ENCODE measurements at places on chromosomes 2 and 18. TPM values are rescaled to one million over a fixed set of nuclear protein-coding genes. Genes with fewer than 3 reads are reported as not detected.

DNA sequence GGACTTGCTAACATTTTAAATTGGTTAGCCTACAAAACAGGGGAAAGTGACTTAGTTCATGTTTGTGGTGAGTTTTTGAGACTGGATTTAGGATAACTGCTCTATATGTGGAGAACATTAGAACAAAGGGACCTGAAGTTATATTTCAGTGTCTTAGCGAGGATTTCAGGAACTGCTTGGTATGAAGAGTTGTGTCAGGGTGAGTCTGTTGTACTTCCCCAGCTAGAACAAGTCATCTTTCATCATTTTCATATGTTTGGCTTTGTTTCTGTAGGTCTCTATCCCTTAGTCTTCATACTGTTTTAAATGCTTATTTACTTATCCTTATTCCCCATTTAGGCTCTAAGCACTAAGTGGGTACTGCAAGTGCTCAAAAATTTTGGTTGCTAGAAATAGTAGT is 41.9 kb downstream of the KCMF1 start:
- H3K4me3 ChIP-seq: no peak overlapping the region
- peak overlapping the region; percentile 49 for H3K27ac ChIP-seq
- no peak for DNase-seq
- no peaks in the 10 kb centered on the region for H3K27me3 ChIP-seq

DNA sequence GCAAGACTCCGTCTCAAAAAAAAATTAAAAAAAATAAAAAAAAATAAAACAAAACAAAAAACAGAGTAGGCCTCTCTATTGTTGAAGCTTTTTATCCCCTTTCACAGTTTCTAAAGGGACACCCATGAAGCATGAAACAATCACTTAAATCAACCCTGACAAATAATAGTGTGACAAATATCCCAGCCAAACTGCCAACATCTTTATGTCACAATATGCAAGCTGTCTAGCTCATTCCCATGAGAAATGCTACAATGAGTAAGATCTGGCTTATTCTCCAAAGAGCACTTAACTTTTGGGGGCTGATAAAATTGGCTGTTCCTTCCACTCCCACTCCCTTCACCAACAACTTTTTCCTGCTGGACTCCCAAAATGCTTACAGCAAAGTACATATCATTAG is 21.7 kb upstream of the ABCA12 start:
- no peak overlapping the region for H3K27ac ChIP-seq
- H3K36me3 ChIP-seq: no peaks in the 10 kb centered on the region
- H3K27me3 ChIP-seq: no peaks in the 10 kb centered on the region
- no peaks in the 10 kb centered on the region for H3K4me1 ChIP-seq
- no peak overlapping the region for H3K4me3 ChIP-seq

DNA sequence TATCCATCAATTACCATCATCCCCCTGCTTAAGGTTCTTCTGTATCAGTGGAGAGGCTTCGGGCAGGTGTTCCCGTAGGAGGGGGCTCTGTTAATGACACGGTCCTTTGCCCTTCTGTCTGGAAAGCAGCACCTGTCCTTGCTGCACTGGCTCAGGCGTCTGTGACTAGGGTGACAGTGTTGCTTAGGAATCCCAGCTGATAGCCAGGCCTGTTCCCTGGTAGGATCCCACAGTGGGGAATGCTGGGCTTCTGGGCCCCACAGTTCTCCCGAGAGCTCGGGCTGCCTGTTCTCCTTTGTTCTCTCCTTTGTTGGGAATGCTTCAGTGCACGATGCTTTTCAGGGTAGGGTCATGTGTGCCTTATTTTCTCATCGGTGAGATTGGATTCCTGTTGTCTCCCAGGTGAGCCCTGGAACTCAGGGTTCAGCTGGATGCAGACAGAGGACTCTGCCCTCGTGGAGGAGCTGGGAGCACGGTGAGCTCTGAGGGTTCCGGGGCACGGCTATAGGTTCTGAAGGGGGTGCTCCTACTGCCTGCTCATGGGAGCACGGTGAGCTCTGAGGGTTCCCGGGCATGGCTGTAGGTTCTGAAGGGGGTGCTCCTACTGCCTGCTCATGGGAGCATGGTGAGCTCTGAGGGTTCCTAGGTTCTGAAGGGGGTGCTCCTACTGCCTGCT is 9.6 kb downstream of the SNTG2 start:
- H3K27ac ChIP-seq: no peak overlapping the region
- no peak overlapping the region for H3K4me3 ChIP-seq
- H3K36me3 ChIP-seq: no peaks in the 10 kb centered on the region
- no peak for DNase-seq
- no peaks in the 10 kb centered on the region for H3K4me1 ChIP-seq

GRCh38 chr18:12310762-12311161 is 2.7 kb downstream of the TUBB6 start:
- H3K4me3 ChIP-seq: no peak overlapping the region
- H3K4me1 ChIP-seq: peaks cover 19% of the 10 kb centered on the region
- H3K27me3 ChIP-seq: peaks cover 25% of the 10 kb centered on the region
- H3K27ac ChIP-seq: no peak overlapping the region
- H3K36me3 ChIP-seq: peaks cover 27% of the 10 kb centered on the region

DNA sequence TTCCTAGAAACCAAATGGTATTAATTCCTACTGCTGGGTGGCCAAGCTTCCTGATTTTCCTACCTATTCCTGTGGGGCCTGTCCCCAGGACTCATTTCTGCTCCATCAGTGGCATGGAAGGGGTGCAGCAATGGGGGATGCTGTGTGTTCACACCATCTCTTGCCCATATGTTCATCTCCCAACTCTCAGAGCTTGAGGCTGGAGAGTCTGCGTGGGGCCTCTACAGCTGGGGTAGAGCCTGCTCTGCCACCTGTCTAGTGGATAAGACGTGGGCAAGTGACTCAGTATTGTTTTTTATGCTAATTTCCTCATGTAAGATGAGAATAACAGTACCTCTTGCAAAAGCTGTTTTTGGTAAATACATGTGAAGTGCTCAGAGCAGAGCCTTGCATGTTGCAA is 149.8 kb downstream of the ACTR3 start:
- H3K4me1 ChIP-seq: no peaks in the 10 kb centered on the region
- H3K36me3 ChIP-seq: no peaks in the 10 kb centered on the region
- no peak overlapping the region for H3K4me3 ChIP-seq
- peaks cover 13% of the 10 kb centered on the region for H3K27me3 ChIP-seq
- DNase-seq: no peak

DNA sequence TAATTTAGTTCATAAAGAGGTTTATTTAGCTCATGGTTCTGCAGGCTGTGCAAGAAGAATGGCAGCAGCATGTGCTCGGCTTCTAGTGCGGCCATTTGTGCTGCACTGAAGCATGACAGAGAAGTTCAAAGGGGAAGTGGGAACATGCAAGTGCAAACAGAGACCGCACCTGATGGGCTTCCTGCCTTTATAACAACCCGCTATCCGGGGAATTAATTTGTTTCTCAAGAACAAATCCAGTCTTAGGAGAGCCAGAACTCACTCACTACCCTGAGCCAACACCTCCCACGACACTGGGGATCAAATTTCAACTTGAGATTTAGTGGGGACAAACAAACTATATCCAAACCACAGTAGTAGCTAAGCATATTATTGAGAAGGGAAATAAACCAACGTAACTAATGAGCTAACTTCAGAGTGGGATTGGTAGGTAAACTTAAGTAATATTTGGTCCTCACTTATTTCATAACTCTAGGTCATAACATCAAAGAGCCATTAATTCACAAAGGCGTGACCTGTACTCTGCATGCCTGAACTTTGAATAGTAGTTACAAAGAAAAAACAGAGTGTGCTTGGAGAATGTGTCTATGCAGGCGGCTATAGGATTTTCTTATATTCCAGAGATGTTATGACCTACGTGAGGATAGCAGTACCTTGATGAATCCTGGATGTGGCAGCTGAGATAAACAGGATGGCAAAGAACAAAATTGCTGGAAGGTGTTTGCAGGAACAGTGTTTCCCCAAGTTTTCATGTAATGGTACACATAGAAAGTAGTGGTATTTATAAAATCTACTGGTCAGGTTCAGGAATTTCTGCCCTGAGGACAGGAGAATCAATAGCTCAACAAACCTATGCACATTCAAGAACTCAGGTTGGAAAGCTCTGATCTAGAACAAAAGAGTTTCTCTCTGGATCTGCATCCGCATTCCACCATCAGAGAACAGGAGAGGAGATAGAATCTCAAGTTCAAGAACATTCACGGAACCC is 845.9 kb upstream of the ID2 start:
- H3K36me3 ChIP-seq: peaks cover 4% of the 10 kb centered on the region
- peaks cover 3% of the 10 kb centered on the region for H3K27me3 ChIP-seq
- no peak overlapping the region for H3K27ac ChIP-seq
- no peak for DNase-seq

DNA sequence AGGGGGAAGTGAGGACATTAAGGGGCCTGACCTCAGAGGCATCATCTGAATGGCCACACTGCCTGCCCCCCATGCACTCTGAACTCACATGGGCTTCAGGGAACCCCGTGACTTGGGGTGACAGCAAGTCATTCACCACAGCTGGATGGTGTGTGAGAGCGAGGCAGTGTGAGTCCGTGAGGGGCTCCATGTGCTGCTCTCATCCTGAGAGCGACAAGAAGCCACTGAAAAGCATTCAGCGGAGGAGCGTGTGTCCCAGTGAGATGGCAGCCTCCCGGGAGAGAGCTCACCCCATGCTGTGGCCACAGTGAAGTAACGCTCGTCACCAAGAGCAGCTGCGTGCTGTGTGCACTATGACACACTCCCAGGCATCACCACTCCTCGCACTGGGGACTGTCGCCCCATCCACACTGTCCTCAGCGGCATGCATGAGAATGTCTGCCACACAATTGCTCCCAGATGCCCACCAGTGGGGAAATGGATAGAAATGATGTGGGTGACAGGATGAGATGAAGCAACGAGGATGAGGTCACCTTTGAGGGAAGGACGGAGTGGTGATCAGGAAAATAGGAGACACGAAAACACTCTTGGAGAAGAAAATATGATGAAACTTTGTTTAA is 213.0 kb upstream of the RAB6C start:
- no peak overlapping the region for H3K27ac ChIP-seq
- DNase-seq: no peak
- H3K4me3 ChIP-seq: no peak overlapping the region
- no peaks in the 10 kb centered on the region for H3K36me3 ChIP-seq

- no peak for DNase-seq
- peak overlapping the region; percentile 73 for H3K27ac ChIP-seq
- H3K36me3 ChIP-seq: no peaks in the 10 kb centered on the region
- peaks cover 28% of the 10 kb centered on the region for H3K4me1 ChIP-seq
- peak overlapping the region; percentile 82 for H3K4me3 ChIP-seq
These were observed 1.3 kb upstream of the ZNF516 start for GRCh38 chr18:76496194-76496890.

DNA sequence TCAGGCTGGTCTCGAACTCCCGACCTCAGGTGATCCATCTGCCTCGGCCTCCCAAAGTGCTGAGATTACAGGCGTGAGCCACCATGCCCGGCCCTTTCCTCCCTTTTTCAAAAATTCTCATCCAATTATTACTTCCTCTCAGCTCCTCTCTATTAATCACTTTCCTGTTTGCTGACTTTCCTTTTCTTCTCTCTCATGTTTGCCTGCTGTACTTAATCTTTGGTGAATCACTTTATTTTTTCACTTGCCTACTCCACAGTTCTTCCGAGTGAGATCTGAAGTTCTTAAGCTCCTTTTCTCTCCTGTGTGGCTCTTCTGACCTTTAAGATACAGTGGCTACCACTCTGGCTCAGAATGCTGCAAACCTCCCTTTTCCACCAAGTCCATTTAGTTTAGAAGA is 126.3 kb upstream of the SERTAD2 start:
- no peak overlapping the region for H3K27ac ChIP-seq
- H3K4me3 ChIP-seq: no peak overlapping the region
- DNase-seq: no peak
- H3K4me1 ChIP-seq: no peaks in the 10 kb centered on the region
- peaks cover 2% of the 10 kb centered on the region for H3K36me3 ChIP-seq

- H3K36me3 ChIP-seq: no peaks in the 10 kb centered on the region
- H3K4me1 ChIP-seq: no peaks in the 10 kb centered on the region
- no peaks in the 10 kb centered on the region for H3K27me3 ChIP-seq
These were observed 172.7 kb upstream of the SMAD7 start for GRCh38 chr18:49123431-49123830.

- DNase-seq: no peak
- no peak overlapping the region for H3K4me3 ChIP-seq
- peaks cover 1% of the 10 kb centered on the region for H3K36me3 ChIP-seq
- peaks cover 8% of the 10 kb centered on the region for H3K27me3 ChIP-seq
These were observed 42.3 kb downstream of the SERPINB7 start for GRCh38 chr18:63817441-63818051.

DNA sequence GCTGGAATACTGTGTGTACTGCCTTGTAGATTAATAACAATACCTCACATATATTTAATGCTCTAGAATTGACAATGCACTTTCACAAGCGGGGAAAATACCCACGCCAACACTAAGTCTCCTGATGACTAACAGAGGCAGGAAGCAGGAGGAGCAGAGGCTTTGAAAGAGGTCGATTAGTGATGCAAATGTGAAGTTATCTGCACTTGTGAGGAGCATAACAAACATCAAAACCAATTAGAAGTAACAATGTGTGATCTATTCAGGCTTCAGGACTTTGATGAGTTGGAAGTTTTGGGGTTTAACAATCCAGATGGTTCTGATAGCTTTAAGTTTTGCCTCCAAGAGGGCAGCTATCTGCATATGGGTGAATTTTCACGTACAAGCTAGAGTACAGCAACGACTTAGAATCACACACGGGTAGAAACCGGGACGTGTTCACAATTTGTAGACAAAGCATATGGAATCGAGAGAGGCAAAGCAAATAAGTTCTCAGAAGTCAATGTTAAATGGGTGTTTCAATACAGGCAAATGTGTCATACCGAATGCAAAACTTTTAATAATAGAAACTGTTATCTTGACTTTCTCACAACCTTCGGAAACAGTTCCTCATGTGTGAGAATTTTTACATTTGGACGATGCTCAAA is 114.5 kb downstream of the METTL8 start:
- DNase-seq: peak; percentile 53
- no peaks in the 10 kb centered on the region for H3K27me3 ChIP-seq

DNA sequence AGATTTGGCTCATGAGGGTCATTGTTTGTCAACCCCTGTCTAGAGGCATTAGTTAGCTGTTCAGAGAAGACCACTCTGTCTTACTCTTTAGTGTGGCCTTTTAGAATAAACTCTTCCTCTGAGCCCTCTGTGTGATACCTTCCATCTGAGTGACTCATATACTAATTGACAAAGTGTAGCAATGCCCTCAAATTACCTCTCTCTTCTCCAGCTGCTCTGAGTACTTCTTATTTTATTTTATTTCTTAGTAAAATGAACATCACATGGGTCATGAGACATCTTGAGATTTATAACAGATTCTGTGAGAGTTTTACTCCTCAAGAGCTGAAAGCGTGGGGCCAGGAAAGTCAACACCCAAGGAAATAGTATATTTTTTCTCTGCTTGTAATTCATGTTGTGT is 67.4 kb downstream of the KCTD18 start:
- no peak overlapping the region for H3K4me3 ChIP-seq
- peaks cover 32% of the 10 kb centered on the region for H3K36me3 ChIP-seq
- H3K27ac ChIP-seq: no peak overlapping the region
- peaks cover 13% of the 10 kb centered on the region for H3K4me1 ChIP-seq

GRCh38 chr2:45008296-45009129 is 739 bp downstream of the SIX2 start:
- peak overlapping the region; percentile 15 for H3K4me3 ChIP-seq
- no peak overlapping the region for H3K27ac ChIP-seq
- no peaks in the 10 kb centered on the region for H3K4me1 ChIP-seq
- DNase-seq: no peak
- H3K27me3 ChIP-seq: peaks cover 76% of the 10 kb centered on the region

Gene PHOSPHO2
- total RNA-seq: 4.5 TPM

Gene CCDC121
- 0.66 TPM for total RNA-seq

Gene TSPYL6
- not detected for total RNA-seq

Gene NPAS2
- total RNA-seq: 6.5 TPM

Gene RAX
- not detected for total RNA-seq

Gene C2orf78
- total RNA-seq: not detected

Measured in activated T-helper 1 cell treated with anti-CD3 and anti-CD28 coated beads, Interleukin-12 subunit alpha, Interleukin-12 subunit beta, Interleukin-2, Interleukin-4 antibody, amounts not matched to agents 30 ng/mL and 10 ng/mL and 1 ng/mL, durations not matched to agents 14 hours and 24 hours and 36 hours (primary cell).